ENCODE measurements at places on chromosomes 5 and 9.

GRCh38 chr9:117775591-117775990, 71.4 kb downstream of the TLR4 start:
- DNase-seq, result no peak

DNA sequence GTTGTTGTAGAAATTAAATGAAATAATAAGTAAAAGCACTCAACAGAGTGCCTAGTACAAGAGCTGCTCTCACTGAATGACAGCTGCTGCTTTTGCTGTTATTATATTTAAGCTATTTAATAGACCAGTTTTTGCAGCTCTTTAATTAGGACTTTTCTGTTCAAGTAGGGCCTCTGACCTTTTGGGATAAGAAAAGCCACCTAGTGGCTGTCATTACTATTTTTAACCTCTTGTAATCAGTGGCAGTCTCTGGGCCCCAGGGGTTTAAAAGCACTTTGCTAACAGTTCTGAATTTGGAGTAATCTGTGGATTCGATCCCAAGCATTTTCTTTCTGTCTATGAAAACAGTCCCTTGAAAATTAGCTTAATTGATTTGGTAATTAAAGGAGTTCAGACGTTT, 121.1 kb downstream of the NUDT12 start:
- no peak for DNase-seq

DNA sequence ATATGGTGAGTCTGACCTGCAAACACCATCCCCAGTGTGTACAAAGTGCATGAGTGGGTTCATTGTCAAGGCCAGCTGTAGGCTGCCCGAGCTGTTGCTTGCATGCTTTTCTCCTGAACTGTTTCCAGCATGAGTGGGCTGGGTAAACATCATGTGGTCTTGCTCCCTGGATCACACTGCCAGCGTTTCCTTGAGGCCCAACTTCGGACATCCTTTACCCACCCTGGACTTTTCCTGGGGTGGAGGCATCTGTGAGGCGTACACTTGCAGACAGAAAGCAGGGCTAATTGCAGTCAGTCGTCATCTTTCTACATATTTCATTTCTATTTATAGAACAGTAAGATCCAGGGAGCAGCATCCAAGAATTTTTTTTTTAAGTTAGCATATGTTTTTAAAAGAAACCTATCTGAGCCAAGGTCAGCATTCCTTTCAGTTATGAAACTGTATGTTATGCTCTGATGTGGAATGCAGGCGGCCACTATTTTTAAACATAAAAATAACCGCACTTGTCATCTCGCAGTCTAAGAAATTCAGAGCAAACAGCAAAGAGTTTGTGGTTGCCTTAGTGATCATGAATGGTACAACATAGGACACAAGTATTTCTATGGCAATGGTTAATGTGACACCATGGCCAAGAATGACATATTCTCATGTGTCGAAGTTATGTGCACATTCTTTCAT, 106.5 kb upstream of the DMRT1 start:
- DNase-seq, result no peak

GRCh38 chr9:68726489-68726888, 21.4 kb downstream of the PIP5K1B start:
- no peak for DNase-seq

DNA sequence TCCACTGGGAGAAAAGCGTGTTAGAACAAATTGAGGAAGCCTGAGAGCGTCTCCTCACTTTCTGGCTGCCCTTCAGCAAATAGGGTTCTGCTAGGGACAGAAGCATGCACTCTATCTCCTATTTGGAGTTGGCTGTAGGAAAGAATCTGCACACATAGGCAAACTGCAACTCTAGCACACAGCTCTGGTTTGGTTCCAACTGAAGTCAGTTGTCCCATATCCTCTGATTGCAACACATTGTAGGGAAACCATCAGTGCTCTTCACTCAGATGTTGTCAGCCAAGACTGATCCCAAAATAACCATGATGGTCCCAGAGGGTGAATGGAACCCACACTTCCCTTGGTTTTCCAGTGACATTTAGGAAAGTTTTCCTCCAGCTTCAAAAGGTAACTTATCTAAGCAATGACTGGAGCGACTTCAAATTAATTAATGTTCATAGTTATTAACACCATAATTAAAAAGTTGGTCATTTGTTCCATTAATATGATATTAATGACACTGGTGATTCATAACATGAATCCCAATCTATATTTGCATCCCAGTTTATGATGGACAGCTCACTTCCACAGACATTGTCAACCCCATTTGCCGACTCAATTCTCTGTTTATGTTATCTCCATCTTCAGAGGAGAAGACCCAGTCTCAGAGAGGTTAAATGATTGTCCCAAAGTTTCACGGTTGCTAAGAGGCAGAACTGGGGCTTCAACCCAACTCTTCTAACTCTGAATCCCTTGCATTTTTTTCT, 136.7 kb upstream of the ZNF462 start:
- DNase-seq, result no peak

GRCh38 chr5:2134543-2135292, 252.0 kb upstream of the IRX4 start:
- DNase-seq, result no peak

- DNase-seq, result no peak
Measured at GRCh38 chr9:138105561-138106505, 228.3 kb downstream of the CACNA1B start.

- DNase-seq, result no peak
Measured at GRCh38 chr5:32836176-32836575, 125.1 kb downstream of the NPR3 start.
